Prostate gland (tissue), 2 donors: ENCODE measurements at places on chromosomes 1 and 21. TPM values are rescaled to one million over a fixed set of nuclear protein-coding genes. Genes with fewer than 3 reads are reported as not detected.

- H3K4me3 ChIP-seq = no peak overlapping the region
- DNase-seq = no peak
- no peaks in the 10 kb centered on the region for H3K4me1 ChIP-seq
- H3K27ac ChIP-seq = no peak overlapping the region
These were observed 136.6 kb upstream of the VANGL1 start for GRCh38 chr1:115505148-115505571.

DNA sequence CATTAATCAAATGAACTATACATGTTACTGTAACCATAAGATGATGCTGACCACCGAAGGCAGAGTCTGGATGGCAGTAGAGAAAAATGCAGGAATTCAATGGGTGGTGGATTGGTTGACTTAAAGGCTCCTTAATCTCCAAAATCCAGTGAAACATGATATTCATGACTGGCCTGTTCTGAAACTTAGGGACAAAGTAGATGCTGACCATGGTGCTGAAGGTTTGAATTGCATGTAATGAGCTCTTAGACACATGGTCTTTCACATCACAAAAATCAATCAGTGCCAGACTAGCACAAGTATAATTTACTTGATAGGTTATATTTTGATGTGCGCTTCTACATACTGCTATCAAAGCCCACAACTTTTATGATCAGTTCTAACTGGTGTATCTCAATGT, 30.9 kb upstream of the NTMT2 start:
- no peaks in the 10 kb centered on the region for H3K27me3 ChIP-seq
- H3K4me3 ChIP-seq = no peak overlapping the region
- no peaks in the 10 kb centered on the region for H3K36me3 ChIP-seq
- H3K27ac ChIP-seq = no peak overlapping the region
- DNase-seq = no peak

GRCh38 chr1:60866226-60866900, 216.0 kb upstream of the NFIA start:
- H3K27me3 ChIP-seq = no peaks in the 10 kb centered on the region
- no peaks in the 10 kb centered on the region for H3K36me3 ChIP-seq
- no peak overlapping the region for H3K27ac ChIP-seq
- no peak for DNase-seq

DNA sequence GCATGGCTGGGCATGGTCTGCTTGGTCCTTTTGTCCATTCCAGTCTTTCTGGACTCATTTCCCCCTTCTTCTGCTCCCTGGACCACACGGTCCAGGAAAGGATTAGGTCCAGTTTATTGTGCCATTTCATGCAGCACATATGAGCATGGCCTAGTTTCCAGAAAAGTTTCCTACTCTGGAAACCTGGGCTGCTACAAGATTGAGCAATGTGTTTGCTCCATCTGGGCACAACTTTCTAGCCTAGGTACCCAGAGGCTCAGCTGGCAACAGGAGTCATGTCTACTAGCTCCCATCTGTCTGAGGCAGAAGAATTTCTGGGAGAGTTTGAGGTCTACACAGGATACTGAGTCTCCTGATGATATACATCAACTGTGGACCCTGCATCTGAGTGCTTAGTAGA, 14.8 kb downstream of the FMOD start:
- no peaks in the 10 kb centered on the region for H3K36me3 ChIP-seq
- H3K4me3 ChIP-seq = no peak overlapping the region
- no peaks in the 10 kb centered on the region for H3K27me3 ChIP-seq
- peaks cover 8% of the 10 kb centered on the region for H3K4me1 ChIP-seq

- H3K4me3 ChIP-seq = no peak overlapping the region
- no peak overlapping the region for H3K27ac ChIP-seq
- no peaks in the 10 kb centered on the region for H3K27me3 ChIP-seq
- H3K36me3 ChIP-seq = no peaks in the 10 kb centered on the region
- DNase-seq = no peak
These were observed 9.6 kb downstream of the UMODL1 start for GRCh38 chr21:42080788-42081083.

ZNF683 gene
- 4.8 TPM for total RNA-seq

ITGB2 gene
- total RNA-seq = 56.1 TPM
